ENCODE measurements at places on chromosomes 5 and 9.
A peak's percentile ranks its signal among the peaks of the same experiment; 100 is the strongest.

DNA sequence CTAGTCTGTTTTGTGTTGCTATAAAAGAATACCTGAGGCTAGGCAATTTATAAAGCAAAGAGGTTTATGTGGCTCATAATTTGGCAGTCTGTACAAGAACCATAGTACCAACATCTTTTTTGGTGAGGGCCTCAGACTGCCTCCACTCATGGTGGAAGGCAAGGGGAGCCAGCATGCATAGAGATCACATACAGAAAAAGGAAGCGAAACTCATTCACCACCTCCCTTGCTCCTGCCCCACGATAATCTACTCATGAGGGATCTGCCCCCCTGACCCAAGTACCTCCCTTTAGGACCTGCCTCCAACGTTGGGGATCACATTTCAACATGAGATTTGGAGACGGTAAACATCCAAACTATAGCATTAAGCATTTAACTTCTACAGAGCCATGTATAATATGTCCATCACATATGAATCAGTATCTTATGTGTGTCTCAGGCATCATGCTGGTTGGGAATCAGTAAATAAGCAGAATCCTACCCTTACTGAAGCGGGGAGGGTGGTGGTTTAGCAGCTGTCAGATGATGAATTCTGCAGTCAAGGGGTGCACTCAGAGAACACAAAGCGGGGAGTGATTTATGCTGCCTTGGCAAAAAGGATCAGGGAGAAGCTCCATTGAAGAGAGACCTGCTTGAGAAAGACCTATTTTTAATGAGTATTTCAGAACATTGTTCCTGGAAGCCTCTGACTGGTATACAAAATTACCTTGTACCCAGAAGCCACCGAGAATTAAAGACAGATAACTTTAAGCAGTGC is 34.8 kb downstream of the HMGXB3 start:
- DNase-seq, result no peak

DNA sequence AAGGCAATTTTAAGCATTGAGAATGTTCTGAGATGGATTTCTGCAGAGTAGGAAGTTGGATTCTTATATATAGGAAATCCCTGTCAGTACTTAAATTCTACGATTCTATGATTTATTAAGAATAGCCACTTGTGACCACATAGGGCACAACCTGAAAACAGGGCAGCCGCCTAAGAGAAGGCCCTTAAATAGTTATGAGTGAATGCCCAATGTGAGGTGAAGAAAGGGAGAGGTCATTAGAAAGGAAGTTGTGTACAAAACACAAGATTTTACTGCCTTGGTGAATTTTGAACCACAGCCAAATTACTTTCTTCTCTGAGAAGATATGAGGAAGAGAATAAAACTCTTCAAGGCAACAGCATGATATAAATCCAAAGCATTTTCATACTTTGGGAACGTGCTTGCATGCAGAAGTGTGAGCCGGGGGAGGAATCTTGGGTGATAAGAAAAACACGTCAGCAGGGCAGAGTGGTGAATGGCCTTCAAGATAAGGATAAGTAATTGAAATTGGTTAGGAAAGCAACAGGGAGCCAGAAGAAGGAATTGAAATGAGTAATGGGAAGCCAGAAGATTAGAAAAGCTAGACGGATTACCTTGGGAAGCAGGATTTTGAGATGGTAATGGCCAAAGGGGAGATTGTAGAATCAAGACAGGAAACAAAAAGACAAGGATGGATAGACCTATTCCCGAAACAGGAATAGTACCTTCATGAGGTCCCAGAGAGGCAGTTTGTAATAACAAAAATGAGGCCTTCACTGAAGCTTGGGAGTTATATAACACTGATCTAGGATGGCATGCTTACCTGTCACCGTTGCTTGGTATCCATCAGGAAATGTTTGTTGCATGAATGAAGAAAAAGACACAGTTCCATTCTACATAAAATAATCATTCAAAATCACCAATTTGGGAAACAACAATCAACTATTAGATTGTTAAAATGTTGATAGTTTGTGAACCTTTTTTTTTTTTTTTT is 244.3 kb downstream of the PDE4D start:
- DNase-seq, result no peak

GRCh38 chr9:79034583-79034982 is 537.2 kb upstream of the TLE4 start:
- no peak for DNase-seq

DNA sequence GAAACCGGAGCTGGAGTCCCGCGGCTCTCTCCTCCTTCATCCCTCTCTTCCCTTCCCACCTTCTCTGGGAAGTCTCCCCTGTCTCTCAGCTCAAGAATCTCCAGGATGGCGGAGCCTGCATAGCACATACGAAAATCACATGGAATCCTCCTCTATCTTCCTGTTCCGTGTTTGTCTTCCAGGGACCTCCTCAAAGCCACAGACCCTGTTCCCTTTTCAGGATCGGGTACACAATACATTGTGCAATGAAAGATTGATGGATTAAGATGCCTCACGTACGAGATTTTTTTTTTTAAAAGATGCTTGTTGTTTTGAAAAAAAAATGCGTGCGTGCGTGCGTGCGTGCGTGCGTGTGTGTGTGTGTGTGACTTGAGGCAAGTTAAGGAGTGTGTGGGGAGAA is 46.6 kb upstream of the OLFM1 start:
- no peak for DNase-seq

DNA sequence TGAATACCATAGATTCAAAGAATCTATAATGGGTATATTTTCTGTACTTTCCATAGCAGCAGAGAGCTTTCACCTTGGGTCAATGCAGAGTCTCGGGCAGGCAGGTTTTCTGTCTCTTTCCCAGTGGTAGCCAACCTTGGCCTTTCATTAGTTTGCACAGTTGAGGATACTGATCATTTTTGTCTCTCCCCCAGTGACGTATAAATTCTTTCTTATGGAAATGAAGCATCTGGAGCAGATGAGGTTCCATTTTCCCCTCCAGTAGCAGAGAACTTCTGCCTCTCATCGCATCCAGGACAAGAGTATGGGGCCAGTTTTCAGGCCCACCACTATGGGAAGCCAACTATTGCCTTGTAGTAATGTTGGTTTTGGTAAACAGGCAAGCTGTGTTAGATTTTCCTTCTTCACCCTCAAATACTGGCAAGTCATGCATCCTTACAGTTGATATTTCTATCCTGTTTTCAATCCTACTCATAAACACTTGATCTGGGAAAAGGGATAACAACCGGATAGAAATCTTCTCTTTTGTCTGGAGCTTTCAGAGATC is 845.2 kb upstream of the CDH18 start:
- no peak for DNase-seq

DNA sequence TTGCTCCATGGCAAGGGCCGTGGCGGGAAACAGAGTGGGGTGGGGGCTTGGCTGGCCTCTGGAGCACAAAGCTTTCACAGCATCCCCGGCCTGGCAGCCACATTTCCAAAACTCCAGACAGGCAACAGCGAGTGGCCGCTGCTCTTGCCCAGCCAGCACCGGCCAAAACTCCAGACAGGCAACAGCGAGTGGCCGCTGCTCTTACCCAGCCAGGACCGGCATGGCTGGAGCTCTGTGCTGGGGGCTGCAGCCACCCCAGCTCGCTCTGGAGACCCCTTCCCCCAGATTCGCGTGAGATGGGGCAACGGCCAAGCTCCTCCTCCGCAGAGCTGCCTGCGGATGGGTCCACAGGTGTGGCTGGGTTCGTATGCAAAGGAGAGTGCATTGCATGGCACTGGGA is 98.5 kb downstream of the COL5A1 start:
- DNase-seq, result no peak

DNA sequence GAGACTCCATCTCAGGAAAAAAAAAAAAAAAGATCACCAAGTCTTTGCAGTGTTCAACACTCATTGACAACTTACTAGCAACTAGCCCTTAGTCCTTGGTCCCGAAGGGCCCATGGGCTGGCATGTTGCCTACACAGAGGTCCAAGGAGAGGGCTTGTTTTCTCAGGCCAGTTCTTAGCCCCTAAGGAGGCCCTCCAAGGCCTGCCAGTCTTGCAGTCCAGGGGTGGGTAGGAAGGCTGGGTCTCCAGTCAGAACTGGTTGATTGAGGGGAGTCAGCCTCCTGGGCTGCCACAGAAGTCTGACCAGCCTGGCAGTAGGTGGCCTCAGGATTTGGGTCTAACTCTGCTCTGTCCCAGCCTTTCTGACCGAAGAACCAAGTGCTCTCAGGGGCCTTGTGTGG is 32.7 kb downstream of the IER5L start:
- no peak for DNase-seq

DNA sequence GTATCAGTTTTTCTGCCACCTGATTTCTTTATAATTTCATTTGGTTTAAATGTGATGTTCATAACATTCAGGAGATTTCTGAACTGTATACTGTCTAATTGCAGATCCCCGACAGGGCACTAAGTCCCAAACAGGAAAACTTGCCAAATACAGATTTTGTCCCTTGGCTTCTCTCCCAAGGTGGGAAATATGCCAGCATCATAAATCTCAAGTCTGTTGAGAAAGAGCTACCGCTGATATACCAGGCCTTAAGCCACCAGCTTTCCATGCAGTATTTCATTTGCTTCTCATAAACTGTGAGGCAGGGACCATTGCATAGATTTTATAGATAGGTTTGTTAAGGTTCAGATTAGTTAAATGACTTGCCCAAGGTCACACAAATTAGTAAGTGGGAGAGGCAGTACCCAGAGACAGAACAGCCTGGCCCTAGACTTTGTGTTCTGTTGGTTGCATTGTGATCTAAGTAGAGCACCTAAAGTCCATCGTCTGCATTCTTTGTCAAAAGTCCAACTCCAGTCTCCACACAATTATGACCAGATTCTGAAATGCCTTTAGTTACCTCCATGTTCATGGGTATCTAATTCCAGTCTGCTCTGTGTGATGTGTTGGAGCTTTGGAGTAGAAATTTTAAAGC is 16.2 kb downstream of the GPR21 start:
- DNase-seq, result no peak

DNA sequence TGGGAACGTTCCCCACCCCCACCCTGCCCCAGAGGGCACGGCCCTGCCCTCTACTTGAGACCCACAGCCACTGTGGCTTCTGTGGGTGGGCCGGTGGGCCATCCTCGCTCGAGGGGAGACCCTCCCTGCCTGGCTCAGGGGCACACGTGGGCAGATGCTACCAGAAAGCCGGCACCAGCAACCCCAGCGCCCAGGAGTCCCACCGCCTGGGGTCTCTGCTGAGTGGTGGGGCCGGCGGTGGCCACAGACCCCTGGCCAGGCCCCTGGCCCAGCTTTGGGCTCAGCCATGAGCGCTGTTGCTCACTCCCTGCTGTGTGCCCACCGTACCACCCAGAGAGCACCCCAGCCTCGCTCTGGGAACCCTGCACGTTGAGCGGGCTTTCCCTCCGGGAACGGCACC is 16.5 kb upstream of the NRARP start:
- no peak for DNase-seq

- DNase-seq, result no peak
Observed at GRCh38 chr5:142862594-142862993, 92.4 kb downstream of the ARHGAP26 start.

DNA sequence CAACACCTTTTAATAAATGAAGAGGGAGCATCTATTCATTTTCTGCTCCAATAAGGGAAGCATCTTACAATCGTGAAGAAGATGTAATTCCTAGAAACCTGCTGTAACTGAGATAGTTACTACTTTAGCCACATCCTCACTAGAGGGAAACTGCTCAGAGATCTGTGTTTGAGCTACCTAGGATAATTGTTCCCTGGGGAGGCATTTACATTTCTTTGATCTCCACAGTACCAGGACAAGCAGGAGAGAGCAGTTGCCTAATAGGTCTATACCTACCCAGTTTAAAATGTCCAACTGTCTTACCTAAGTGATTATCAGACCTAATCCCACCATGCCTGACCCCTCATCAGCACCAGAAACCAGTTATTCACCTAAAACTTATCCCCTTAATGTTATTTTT is 196.9 kb downstream of the TUSC1 start:
- DNase-seq, result no peak

DNA sequence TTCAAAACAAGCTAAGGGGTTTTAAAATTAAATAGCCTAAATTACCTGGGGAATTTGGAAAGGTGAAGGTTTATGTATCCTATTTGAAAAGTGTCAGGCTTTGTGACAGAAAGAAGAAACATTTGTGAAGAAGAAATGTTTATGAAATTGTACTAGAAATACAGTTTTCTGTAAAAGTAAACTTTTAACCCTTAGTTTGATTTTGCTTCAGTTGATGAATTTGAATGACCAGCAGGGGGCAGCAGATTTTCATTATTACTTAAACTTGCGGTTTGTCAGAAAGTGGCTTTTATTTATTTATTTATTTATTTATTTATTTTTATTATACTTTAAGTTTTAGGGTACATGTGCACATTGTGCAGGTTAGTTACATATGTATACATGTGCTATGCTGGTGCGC is 58.1 kb downstream of the NNT start:
- peak; percentile 65 for DNase-seq

DNA sequence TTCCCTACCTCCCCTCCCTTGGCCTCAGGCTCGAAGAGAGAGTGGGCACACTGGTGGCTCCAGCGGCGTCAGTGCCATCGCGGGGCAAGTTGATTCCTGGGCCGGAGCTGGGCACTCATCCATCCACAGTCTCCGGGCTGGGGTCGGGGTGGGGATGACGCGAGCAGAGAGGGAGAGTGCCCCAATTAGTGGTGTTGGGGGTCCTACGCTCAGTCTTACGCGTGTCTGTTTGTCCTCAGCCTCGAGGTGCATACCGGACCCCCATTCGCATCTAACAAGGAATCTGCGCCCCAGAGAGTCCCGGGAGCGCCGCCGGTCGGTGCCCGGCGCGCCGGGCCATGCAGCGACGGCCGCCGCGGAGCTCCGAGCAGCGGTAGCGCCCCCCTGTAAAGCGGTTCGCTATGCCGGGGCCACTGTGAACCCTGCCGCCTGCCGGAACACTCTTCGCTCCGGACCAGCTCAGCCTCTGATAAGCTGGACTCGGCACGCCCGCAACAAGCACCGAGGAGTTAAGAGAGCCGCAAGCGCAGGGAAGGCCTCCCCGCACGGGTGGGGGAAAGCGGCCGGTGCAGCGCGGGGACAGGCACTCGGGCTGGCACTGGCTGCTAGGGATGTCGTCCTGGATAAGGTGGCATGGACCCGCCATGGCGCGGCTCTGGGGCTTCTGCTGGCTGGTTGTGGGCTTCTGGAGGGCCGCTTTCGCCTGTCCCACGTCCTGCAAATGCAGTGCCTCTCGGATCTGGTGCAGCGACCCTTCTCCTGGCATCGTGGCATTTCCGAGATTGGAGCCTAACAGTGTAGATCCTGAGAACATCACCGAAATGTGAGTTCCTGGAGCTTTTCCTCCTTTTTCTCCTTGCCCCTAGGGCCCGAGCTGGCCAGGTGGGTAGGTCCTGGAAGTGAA is 861 bp downstream of the NTRK2 start:
- DNase-seq, result peak; percentile 80

- no peak for DNase-seq
Observed at GRCh38 chr5:16486711-16487111, 21.1 kb upstream of the ZNF622 start.
